ENCODE measurements at places on chromosomes 12 and 14.

GRCh38 chr12:42237853-42238239, 202 bp downstream of the YAF2 start:
- no peak for DNase-seq

- no peak for DNase-seq
Observed at GRCh38 chr14:20328705-20329104, 4.4 kb downstream of the CCNB1IP1 start.

DNA sequence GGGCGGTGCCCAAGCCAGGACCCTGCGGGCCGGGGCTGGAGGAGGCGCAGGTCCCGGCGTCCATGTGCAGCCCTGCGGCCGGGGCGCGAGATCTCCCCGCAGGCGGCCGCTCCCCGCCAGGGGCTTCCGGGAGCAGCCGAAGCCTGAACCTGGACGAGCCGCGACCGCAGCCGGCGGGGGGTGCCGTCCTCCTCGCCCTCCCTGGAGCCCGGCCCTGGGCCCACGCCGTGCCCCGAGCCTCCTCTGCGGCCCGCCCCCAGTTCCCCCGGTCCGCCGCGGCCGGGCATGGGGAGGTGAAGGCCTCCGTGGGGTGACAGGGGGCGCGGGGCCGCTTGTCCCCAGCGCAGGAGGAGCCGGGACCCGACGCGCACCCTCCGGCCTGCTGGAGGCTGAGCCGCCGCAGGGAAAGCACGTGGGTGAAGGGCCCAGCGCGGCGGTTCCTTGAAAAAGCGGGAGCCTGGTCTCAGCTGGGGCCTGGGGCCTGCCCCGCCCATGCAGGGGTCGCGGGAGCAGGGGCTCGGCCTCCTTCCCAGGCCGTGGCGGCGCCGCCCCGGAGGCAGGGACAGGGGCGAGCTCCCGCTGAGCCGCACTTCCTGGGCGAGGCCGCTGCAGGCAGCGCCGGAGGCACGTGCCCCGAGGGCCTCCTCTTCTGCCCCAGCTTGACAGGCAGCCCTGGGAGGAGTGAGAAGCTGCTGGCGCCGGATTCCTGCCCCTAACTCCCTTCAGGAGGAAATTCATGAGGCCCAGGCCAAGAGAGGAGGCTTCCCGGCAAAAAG, 55.6 kb upstream of the PPP2R5C start:
- DNase-seq = no peak

DNA sequence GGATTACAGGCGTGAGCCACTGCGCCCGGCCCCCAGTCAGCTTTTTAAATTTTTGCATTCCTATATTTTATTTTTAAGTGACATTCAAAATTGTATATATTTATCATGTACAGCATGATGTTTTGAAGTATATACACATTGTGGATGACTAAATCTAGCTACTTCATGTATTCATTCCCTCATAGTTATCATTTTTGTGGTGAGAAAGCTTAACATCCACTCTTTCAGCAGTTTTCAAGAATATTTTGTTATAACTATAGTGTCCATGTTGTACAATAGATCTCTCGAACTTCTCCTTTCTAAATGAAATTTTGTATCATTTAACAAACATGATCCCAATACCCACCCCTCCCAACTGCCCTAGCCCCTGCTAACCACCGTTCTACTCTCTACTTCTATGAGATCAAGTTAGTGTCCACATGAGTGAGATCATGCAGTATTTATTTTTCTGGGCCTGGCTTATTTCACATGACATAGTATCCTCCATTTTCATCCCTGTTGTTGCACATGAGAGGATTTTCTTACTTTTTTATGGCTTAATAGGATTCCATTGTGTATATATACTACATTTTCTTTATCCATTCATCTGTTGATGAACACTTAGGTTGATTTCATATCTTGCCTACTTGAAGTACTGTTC, 8.8 kb upstream of the HEBP1 start:
- no peak for DNase-seq

- no peak for DNase-seq
Observed at GRCh38 chr14:53630336-53630735, 326.3 kb downstream of the BMP4 start.

- DNase-seq = peak; percentile 34
Observed at GRCh38 chr12:102948941-102949352, 8.5 kb upstream of the ASCL1 start.

- DNase-seq = no peak
Observed at GRCh38 chr14:61934385-61934784, 172.2 kb downstream of the SNAPC1 start.

- DNase-seq = no peak
Observed at GRCh38 chr14:94348836-94349235, 25.7 kb upstream of the SERPINA6 start.

DNA sequence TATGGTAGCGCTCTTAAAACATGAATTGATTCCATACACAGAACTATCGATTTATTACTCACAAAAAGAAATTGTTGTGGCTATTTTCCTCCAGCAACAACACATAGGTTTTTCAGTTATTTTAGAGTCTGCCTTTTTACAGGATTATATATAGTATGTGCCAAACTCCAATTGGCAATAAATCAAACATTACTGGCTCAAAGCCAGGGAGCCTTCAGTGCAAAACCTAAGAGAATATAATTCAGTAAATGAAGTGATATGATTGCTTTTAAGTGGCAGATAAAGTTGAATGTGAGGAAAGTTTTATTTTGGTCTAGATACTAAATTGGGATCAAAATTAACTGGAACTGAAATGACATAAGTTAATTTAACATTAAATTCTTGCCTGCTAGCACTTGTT, 234.8 kb downstream of the PIK3C2G start:
- no peak for DNase-seq

Measured in substantia nigra (tissue), 51 donors.